ENCODE measurements at places on chromosomes 16 and 17.

GRCh38 chr17:33838281-33838680 lies 416.8 kb upstream of the CCL2 start:
- no peak for DNase-seq

DNA sequence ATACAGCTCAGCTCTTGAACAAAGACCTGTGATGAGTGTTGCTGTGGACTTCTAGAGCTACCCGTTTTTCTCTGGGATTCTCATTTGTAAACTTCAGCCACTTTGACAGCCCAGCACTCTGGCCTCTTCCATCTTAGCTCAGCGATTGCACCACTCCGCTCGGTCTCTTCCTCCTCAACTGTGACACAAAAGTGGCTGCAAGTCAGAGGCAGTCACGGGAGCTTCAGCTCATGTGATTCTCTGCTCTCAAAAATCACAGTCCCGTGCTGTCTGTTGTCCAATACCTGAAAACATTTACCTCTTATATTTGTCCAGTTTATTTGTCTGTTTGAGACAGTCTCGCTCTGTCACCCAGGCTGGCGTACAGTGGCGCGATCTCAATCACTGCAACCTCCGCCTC lies 75.7 kb upstream of the DNAH17 start:
- DNase-seq: no peak

DNA sequence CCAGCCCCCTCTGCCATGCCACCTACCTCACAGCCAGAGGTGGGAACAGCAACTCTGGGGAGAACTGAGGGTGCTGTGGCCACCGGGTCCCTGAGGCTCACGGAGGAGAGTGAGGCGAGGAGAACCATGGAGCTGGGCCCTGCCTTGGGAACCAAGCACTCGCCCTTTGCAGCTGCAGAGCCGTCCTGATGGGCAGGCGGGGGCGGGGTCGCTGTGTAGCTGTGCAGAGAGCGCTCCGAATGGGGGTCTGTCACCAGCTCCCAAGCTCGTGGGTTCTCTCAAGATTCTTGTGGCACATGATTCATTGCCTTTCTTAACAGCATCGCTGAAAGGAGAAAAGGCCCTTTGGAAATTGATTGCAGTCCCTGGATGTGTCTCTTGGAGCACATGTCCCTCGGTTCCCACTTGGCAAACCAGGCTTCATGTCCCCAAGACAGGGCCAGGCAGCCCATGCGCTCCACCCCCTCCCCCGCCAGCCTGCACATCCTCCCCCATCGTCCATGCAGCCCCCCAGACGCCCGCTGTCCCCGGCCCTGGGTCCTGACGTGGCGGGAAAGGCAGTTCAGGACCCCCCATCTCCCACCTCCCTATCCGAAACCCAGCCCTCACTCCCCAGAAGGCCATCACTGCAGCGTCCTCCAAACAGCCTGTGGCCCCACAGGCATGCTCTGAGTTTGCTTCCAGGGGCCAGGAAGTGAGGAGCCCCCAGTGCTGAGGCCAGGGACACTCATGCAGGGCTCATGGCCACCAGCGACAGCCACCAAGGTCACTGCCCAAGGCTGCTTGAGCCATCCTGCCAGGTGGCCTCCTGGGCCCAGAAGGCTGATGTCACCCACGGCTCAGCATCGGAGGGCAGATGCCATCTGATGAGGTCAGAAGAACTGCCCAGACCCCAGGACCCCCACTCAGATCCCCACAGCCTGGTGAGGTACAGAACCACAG lies 20.6 kb upstream of the CHMP6 start:
- no peak for DNase-seq

DNA sequence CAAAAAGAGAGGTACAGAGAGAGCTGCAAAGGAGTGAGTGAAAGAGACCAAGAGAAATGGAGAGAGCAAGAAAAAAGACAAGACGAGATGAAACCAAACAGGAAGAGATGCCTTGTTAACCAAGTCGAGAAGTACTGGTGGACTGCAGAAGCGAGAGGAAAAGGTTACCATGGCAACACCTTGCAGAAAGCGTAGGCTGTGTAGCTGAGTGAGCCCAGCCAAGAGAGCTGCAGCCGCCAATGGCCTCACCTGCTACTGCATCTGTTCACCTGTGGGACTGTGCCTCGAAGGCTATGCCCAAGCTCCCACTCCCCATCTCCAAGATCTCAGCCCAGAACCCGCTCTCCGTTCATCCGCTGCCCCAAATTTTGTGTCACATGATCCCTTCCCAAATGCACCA lies 161.3 kb downstream of the SLC39A11 start:
- DNase-seq: no peak

GRCh38 chr16:1075546-1075945 lies 3.0 kb downstream of the SSTR5 start:
- no peak for DNase-seq

DNA sequence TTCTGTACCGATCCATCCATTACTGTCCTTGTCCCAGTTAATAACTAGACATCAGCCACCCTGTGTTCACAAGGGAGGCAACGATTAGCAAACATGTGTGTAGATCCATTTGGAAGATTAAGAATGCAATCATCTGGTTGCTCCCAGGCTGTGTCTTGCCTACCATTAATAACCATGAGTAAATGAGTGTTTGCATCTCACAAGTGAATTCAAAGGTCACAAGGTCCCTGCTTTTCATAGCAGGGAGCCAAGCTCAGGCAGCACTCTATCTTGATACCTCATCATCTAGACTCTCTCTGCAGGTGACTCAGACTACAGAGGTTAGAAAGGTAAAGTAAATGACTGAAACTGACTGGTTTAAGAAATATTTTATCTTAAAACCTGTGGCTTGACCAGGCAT lies 25.3 kb downstream of the VWA3A start:
- no peak for DNase-seq

DNA sequence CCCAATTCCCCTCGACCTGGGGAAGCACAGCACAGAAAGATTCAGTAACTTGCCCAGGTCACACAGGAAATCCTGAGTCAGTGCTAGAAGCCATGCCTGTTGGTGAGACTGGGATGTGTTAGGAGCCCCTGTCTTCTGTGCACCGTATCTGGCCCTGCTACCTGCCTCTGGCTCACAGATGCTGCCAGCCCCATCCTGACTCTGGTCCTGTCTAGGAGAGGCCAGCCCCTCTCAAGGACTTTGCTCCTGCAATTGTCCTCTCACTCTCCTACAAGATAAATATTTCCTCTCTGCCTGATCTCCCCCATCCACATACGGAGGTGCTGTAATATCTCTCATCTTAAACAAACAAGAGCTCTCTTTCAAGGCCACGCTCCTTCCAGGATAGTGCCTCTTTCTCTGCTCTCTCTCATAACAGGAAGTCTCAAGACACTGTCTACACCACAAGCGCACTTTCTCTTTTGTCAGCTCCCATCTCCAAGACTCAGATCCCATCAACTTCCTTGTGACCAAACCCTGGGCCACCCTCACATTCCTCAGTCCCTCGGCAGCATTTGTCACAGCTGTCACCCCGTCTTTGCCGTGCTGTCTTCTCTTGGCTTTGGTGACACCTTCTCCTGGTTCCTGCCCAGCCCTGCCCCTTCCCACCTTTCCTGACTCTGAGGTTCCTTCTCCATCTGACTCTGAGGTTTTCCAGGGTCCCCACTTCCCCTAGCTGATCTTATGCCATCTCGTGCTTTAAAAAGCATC lies 1.9 kb downstream of the SLC13A2 start:
- no peak for DNase-seq

- no peak for DNase-seq
Observed at GRCh38 chr17:9895923-9896322, 9.1 kb downstream of the RCVRN start.
